EL (cell line): ENCODE measurements at places on chromosomes 4 and X.

DNA sequence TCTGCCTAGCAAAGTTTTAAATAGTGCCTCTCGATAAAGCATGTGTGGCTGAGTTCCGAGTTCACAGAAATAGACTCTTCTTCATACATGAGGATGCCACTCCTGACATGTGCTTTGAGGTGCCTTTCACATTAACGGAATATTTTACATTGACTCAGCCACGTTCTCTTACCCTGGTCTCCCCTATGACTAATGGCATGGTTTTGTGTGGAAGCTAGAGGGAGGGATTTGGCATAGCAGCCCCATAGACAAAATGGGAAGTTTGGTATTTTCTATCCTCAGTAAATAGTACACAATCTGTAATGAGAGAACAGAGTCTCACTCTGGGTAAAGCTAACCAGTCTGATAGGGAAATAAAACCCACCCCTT lies 68.9 kb downstream of the PCDH19 start:
- no peak for DNase-seq

- DNase-seq, result no peak
Observed at GRCh38 chr4:94306713-94307112, 35.9 kb downstream of the HPGDS start.

DNA sequence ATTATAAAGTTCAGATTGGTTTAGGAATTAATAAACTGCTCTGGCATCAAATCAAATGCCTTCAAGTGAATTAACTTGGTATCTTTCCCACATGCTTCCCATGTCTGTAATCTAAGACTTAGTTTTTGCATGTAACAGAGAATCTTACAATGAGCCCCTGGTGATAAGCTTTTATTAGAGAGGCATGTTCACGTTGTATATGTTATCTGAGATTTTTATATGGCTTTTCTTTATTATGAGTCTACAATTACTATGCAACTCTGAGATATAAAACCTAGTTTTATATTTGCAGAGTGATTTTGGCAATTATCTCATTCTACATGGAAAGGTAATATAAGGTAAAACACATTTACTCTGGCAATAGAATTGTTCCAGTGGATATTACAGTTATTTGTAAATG lies 1578.4 kb upstream of the IGFBP7 start:
- no peak for DNase-seq

GRCh38 chr4:107423677-107424405 lies 296.2 kb downstream of the PAPSS1 start:
- DNase-seq, result no peak

DNA sequence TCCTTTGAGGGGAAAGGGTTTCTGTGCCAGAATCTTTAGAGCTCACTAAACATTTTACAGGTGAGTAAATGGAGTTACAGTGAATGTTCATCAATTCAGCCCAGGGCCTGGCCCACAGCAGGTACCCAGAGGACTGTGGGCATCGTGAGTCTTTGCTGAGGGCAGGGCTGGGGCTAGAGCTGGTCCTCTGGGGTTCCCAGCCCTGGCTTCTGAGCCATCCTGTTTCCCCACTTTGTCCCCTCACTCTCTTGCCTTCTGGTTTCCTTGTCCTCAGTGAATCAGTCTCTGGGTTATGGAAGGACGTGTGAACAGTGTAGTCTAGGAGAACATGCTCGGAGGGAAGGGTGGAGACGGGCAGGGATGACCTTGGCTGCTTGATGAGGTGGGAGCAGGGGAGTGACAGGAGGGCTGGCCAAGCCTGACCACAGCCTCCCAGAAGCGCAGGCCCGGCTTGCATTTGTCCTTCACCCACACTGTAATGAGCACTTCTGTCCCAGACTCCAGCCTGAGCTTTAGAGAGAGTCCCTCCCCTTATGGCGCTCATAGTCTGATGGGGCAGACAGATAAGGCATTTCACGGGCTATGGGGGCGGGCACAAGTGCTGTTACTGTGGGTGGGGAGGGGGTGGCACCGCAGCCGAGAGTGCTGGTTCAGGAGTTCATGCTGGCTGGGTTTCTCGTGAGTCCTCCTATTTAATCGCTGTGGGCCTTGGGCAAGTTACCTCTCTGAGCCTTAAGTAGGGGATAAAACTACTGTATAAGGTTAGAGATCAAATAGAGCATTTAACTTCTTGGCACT lies 17.3 kb downstream of the TBC1D14 start:
- no peak for DNase-seq

DNA sequence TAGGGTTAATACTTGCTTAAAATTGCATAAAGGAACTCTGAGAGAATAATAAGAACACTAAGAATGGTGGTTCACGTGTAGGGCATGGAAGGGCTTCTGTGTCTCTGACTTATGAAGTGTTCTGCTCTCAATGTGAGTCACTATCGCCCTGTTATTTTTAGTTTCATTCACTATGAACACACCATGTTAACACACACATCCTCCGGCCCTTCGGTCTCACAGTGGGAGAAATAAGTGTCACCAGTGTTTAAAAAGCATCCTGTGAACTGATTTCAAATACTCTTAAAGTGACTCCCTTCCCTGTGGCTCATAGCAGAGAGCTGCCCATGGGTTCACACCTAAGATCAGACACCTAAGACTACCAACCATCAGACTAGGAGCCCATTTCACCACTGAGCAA lies 33.8 kb upstream of the FGFBP2 start:
- DNase-seq, result peak; percentile 8

DNA sequence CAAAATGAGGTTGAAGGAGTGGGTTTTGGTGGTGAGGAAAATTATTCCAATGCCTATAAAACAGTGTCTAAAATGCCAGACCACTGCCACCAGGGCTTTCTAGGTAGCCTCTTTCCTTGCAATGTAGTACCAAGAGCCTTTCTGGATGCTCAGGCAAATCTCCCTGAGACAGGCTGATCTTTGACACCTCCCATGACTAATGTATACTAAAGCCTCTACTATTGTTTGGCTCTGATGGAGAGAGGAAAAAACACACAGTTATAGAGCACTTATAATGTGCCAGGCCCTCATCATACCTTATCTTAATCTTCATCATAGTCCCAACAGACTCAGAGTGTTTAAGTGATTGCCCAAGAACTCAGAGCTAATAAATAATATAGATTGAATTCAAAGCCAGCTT lies 5.8 kb downstream of the MTMR8 start:
- no peak for DNase-seq

- peak; percentile 17 for DNase-seq
Observed at GRCh38 chr4:127641524-127641923, 8.8 kb downstream of the INTU start.

GRCh38 chrX:104419211-104419610 lies 146.8 kb upstream of the IL1RAPL2 start:
- peak; percentile 1 for DNase-seq

DNA sequence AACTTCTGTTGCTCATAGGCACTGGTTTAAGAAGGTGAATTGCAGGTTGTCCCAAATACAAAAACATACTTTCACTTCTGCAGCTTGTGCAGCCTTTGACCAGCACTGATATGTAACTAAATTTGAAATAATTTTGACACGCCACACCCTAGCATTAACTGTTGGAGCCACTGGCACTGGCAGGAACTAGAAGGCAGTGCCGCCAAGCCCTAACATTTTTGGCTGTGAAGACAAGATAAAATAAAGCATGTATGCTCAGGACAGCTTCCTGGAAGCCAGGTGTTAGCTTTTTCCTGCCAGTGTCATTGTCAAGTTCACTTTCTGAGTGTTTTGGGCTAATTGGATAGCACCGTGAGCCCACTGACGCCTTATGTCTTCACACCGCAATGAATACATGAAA lies 65.3 kb upstream of the FBXW7 start:
- DNase-seq, result no peak

DNA sequence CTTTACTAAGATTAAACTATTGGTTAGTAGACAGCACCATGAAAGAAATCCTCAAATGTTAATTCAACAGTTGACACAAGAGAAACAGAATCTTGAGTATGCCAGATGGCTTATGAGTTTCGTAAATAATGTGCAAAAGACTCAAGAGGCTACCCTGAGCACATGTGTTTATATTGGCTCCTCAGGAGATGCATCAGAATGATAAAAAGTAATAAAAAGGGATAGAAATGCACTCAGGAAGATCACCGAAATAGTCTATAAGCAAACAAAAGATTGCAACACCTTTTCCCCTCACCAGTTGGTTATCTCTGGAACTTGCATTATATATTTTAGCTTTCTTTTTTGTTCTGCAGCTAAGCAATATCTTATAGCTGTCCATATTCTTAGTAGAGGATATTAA lies 84.4 kb downstream of the SCFD2 start:
- no peak for DNase-seq

DNA sequence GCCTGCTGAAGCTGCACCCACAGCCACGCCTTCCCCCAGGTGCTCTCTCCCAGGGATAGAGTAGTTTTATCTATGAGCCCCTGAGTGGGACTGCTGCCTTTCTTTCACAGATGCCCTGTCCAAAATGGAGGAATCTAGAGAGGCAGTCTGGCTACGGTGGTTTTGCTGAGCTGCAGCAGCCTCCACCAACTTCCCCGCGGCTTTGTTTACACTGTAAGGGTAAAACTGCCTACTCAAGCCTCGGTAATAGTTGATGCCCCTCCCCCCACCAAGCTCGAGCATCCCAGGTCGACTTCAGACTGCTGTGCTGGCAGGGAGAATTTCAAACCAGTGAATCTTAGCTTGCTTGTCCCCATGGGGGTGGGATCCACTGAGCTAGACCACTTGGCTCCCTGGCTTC lies 84.5 kb downstream of the PRKG2 start:
- no peak for DNase-seq

DNA sequence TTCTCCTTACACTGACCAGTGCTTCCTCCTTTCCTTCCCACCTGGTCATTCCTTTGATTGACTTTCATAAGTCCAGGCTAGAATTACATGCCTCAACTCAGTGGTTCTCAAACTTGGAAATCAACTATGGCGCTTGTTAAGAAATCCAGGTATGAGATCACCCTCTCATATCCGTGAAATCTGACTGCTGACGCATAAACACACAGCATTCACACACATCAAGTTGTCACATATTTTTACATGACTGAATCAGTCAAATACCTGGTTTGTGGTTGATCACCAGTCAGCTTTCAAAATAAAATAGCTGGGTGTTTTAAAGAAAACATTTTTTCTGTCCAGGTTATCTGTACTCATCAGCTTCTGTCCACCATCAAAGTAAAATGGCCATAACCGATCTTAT lies 433.5 kb downstream of the AFF2 start:
- no peak for DNase-seq

DNA sequence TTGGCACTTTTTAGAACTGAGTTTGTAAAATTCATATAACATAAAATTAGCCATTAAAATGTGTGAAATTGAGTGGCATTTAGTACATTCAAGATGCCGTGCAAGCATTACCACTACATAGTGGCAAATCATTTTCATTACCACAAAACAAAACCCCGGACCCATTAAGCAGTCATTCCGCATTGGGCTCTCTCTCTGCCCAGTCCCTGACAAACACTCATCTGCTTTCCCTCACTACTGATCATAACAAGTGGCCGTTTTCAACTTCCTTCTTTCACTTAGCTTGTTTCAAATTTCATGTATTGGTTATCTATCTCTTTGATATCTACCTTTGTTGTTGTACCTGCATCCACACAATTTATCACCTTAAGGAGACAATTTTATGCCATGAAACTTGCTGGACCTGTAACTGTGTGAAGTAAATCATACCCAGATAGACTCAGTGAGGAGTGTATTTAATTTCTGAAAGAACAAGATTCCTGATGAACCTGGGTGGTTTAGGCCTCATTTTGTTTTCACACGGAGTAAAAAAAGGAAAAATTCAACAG lies 202.1 kb downstream of the OR13H1 start:
- no peak for DNase-seq

DNA sequence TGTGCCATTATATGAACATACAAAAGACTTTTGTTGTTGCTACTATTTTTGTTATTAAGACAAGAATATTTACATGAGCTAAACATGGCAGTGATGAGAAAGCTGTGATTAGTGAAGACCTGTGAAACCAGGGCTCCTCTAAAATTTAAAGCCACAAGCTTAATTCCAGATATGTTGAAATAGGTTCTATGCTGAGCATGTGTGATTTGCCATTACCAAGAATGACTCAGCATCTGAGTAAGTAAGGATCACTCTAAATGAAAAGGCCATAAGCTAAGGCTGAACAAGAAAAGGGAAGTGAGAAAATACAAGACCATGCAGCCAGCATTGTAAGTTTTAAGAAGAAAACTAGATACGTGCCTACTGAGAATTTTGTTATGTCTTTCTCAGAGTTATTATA lies 75.9 kb upstream of the CAMK2D start:
- peak; percentile 83 for DNase-seq

- no peak for DNase-seq
Observed at GRCh38 chr4:6074758-6075157, 56.5 kb upstream of the C4orf50 start.

GRCh38 chr4:82201805-82202641 lies 171.8 kb downstream of the HNRNPD start:
- DNase-seq, result peak; percentile 39

DNA sequence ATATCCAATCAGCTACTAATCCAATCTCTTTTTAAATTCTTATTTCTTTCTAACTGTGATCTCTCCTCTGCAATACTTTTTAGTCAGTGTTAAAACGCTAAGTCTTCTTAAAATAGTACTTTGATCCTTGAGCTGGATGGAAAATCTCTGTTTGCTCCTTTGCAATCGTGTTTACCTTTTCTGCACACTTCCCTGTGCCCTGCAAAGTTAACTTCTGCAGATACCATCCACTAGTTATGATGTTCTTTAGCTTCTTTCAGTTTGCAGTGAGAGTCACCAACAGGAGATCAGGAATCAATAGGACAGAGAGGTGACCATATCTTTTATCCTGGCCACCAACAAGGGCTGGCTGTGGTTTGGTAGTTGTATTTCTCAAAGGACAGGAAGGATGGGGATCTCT lies 391.5 kb downstream of the GASK1B start:
- no peak for DNase-seq

GRCh38 chr4:89915937-89916336 lies 21.3 kb downstream of the MMRN1 start:
- no peak for DNase-seq

GRCh38 chr4:89509708-89510281 lies 202.2 kb upstream of the GPRIN3 start:
- peak; percentile 54 for DNase-seq

- no peak for DNase-seq
Observed at GRCh38 chr4:1238676-1239000, 10.3 kb downstream of the CTBP1 start.

- DNase-seq, result peak; percentile 69
Observed at GRCh38 chrX:97616883-97617530, 733.3 kb downstream of the RPA4 start.

GRCh38 chrX:119784747-119785446 lies 6.5 kb downstream of the RPL39 start:
- peak; percentile 40 for DNase-seq

GRCh38 chr4:78342125-78342524 lies 209.4 kb upstream of the ANXA3 start:
- DNase-seq, result no peak

DNA sequence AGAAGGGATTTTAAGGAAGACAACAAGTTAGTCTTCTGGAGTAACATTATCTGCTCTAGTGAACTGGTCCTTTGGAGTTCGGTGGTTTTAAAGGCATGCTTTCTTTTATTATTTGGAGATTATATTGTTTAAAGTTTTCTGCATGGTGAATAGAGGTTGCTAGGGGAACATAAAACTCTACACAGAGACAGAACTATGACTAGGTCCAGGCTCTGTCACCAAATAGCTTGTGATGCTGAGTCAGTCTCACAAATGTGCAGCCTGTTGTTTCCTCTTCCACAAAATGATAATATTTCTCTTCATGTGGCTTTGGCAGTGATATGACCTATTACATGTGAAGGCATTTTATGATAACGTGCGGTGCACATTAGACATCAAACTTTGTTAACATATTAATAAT lies 132.6 kb downstream of the PACRGL start:
- DNase-seq, result peak; percentile 31
